GM13977 (cell line): ENCODE measurements at places on chromosomes 3 and 15.

- no peak for DNase-seq
These were observed 57.5 kb upstream of the ZBED2 start for GRCh38 chr3:111652492-111653180.

GRCh38 chr15:48584812-48585563 lies 60.5 kb downstream of the FBN1 start:
- DNase-seq, result no peak

- DNase-seq, result no peak
These were observed 111.3 kb downstream of the C3orf70 start for GRCh38 chr3:185041540-185041939.

DNA sequence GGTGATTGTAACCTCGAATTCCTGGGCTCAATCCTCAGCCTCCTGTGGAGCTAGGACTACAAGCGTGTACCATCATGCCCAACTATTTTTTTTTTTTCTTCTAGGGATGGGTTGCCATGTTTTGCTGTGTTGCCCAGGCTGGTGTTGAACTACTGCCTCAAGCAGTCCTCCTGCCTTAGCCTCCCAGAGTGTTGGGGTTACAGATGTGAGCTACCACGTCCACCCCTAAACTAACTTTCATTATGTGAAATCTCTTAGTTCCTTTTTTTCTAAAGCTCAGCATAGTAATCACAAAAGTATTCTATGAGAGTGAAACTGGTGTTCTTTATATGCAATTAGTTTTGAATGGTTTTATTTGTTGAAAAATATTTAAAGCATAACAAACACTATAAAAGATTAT lies 92.1 kb downstream of the XRN1 start:
- DNase-seq, result peak; percentile 9

GRCh38 chr3:194184265-194184751 lies 48.4 kb downstream of the HES1 start:
- no peak for DNase-seq

DNA sequence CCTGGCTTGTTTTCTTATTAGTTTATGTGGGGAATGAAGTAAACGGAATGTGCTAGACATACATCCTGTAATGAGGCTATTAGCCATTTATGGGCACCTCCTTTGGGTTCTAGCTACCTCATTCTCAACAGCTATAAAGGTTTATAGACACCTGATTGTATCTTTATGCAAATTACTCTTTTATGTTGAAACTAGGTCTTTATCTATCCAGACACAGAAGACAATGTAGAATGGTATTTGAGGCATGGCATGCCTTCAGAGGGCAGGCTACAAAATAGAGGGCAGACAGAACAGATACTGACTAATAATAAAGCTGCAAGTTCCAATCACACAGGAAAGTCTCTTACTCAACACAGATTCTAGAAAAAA lies 27.1 kb downstream of the TBC1D2B start:
- DNase-seq, result no peak

DNA sequence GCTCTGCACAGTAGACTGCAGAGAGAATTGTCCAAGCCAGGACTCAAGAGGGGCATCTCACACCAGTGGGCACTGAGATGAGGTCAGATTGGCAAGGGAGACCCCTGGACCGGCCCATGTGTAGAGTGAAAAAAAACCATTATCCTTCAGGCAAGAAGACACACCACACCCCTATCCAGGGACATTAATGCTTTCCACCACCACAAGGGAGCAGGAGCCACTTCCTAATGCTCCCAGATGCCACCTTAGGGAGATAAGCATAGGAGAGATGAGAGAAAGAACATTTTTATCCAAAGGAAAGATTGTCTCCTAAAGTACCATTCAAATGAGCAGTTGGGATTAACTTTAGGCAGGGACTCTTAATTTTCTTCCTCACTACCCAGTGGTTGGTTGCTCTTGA lies 109.6 kb upstream of the PTX3 start:
- no peak for DNase-seq

DNA sequence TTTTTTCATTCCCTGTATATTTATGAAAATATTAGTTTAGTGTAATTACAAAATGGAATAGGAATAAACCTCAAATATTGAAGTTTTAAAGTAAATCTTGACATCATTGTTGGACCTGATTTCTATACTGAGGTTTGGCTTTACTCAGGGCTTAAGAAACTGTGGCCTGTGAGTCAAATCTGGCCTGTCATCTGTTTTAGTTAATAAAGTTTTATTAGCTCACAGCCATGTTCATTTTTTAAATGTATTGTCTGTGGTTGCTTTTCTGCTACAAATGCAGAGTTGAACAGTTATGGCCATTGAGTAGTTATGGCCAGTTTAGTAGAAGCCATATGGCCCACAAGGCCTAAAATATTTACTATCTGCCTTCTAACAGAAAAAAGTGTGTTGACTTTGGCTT lies 80.7 kb downstream of the DIPK2A start:
- DNase-seq, result no peak

DNA sequence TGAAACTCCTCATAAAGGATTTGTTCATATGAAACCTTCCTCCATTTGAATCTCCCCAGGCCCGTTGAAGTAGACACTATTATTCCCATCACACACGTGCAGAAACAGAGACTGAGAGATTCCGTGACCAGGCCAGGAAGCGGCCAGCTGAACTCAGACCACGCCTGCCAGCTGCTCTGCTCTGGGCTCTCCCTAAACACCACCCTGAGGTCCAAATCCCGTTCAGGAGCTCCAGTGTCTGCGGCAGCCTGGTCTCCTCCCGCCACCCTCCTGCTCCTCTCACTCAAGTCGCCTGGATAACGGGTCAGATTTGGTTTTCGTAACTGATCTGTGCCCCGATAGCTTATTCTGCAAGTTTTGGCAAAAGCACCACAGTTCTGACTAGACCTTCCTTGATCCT lies 53.6 kb upstream of the SNRPA1 start:
- no peak for DNase-seq

- DNase-seq, result no peak
These were observed 26.4 kb upstream of the GABPB1 start for GRCh38 chr15:50381438-50381837.

DNA sequence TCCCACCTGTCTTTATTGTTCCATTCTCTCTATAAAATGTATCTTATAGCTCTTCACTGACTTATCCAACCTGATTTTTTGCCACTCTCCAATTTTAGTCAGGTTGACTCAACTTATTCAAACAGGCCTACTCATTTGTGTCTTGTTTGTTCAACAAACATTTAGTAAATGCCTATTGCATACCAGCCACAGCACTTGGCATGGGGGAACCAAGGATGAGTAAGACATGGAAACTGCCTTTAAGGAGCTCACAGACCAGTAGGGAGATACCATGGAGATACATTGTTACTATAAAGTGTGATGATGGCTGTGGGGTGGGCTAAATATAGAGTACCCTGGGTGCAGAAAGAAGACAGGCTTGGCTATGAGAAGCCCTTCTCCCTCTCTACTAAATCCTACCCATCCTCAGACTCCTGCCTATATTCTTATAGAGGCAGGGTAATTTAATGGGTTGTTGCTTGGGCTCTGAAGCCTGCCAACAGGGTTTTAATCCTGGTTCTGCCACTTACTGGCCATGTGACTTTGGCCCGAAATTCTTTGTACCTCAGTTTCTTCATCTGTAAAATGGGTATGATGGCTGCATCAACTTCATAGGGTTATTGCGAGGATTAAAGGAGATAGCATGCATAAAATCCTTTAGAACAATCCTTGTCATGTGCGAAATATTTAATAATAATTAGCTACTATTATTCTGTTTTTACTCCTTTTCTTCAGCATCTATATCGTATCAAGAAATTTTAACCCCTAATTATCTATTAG lies 348.5 kb upstream of the UMPS start:
- no peak for DNase-seq

GRCh38 chr3:146561879-146562278 lies 17.5 kb upstream of the PLSCR1 start:
- DNase-seq, result no peak

- no peak for DNase-seq
These were observed 74.7 kb upstream of the C3orf80 start for GRCh38 chr3:160150525-160150924.

DNA sequence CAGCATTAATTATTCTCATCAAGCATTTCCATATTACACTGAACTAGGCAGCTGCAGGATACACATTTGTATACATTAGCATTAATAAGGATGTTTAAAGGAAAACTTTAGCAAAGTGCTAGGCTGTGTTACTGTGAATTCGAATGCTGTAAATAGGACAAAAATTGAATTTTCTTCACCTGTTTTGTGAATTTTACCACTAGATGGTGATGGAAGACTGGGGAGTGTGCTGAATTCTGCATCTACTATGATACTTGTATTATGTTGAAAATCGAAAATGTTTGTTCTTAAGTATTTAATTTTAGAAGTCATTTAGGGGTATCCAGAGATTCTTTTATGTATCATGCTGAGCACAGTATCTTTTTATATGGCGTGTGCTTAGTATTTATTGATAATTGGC lies 12.3 kb upstream of the P2RY14 start:
- peak; percentile 8 for DNase-seq
